PC-3 (cell line): ENCODE measurements at places on chromosomes 3 and 15. TPM values are rescaled to one million over a fixed set of nuclear protein-coding genes. Genes with fewer than 3 reads are reported as not detected.

DNA sequence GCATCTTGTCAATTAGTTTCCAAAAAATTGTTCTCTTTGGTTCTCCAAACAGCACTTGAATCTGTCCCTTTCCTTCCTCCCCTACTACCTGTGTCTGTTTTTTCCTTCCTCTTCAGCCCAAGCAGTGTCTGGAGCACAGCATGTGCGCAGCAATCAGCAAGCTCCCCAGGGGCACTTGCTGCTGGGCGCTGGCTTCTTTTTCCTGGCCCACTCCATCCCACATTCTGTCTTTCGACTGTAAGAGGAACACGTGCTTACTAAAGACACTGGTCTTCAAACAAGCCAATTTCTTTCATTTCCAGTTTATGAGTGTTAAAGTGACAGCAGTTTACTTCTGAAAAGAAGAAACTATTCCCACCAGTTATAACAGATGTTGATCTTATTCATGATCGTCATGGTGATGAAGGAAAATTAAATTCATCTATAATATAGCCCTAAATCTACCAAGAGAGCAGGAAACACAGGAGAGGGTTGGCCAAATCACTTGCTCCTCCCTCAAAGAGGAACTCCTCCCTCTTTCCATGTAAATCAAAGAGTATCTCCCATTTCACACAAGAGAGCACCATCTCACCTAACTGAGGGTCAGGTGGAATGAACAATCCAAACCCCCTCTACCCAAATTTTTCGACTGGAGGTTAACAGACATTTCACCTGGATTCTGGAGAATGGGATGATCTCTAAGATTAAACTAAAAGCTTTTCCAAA is 115.4 kb downstream of the IGF2BP2 start:
- DNase-seq = no peak

- DNase-seq = no peak
Observed at GRCh38 chr3:59456852-59457485, 407.1 kb upstream of the CFAP20DC start.

- no peak for DNase-seq
Observed at GRCh38 chr15:88035381-88035780, 221.2 kb downstream of the NTRK3 start.

DNA sequence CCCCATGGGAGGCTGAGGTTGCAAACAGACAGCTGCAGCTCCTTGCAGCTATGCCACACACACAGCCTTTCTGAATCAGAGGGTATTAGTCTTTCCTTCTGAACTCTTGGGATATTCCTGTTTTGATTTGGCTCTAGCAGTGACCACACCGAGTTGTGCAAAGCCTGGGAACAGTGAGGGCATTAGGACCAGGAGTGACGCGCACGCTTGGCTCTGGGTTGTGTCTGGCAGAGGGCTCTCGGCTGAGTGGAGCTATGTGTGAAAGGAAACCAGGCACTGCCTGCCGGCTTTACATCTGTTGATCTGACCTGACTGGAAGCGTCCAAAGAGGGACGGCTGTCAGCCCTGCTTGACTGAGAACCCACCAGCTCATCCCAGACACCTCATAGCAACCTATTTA is at the start of gene GALNT15:
TSS of gene GALNT15 (plus strand) at position 292 of the 400 bp plus-strand sequence. CDS start 472 bp downstream, outside the sequence.
- no peak for DNase-seq

GRCh38 chr3:23960649-23961048 is 15.6 kb downstream of the NR1D2 start:
- no peak for DNase-seq

DNA sequence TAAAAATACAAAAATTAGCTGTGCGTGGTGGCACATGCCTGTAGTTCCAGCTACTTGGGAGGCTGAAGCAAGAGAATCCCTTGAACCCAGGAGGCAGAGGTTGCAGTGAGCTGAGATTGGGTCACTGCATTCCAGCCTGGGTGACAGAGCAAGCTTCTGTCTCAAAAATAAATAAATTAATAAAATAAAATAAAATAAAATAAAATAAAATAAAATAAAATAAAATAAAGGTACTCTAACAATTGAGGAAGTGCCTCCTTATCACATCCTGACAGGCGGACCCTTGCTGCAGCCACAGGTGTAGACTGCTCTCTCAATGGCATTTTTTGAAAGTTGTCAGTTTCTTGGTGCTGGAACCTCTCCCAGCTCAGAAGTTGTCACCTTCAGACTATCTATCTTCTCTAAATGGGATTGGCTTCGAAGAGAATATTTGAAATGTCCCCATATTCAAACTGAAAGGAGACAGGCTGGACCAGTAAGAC is 304.1 kb downstream of the RORA start:
- DNase-seq = no peak

ACP3 gene
- 0.15 and 0.75 TPM in 2 replicates for total RNA-seq
